ENCODE measurements at places on chromosomes 5 and 9.

DNA sequence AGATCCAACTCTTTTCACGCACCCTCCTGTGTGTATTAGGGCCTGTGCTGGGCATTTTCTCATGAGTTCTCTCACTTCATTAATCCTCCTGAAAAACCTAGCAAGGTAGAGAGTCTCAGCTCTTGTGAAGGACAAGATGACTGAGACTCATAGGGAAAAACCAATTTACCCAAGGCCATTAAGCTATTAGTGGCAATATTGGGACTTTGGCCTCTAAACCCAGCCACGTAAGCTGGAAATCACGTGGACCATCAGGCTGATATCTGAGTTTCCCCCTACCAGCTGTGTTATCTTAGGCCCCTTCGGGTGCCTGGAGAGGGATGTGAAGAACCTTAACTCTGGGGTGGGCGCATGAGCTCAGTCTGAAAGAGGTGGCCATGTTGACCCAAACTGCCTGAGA, 80.7 kb downstream of the ANKH start:
- DNase-seq = no peak

- no peak for DNase-seq
Observed at GRCh38 chr5:110757118-110757729, 18.4 kb downstream of the SLC25A46 start.

DNA sequence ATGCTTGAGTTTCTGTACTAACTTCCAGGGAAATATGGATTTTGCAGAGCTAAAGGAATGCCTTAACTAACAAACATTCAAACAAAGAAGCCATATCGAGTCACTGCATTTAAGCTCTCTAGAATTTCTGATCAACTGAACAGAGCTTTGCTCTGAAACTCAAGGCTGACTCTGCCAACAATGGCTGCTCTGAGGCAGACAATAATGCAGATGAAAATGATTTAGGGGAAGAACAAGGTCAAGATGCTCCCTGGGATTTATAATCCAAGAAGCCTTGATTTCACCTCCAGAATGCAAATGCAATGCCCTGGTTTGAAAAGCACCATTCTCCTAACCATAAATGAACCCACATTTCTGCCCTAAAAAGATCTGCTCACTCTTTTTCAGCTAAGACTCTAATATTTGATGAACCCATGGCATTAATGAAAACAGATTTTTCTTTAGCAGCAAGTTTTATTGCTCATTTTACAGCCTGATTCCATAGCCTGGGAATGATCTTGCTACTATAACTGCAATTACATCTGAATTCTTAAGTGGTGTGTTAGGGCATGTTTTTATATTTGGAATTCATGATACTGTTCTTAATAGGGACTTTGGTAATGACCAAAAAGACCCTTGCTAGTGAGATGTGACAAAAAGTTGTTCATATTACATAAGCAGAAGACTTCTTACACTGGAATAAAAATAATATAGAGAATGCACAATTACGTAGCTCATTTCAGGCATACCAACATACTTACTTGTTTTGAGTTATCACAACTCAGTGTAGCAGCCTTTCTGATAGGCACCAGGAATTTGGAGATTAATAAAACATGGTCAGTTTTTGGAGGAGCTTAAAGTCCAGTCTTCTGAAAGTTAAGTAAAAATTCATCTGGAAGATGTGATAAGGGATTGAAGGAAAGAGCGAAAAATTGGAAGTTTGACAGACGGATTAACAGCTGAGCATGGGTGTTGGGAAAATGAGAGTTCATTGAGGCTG, 169.4 kb downstream of the TRPM3 start:
- DNase-seq = no peak

- DNase-seq = no peak
Observed at GRCh38 chr5:2738156-2738699, 13.2 kb downstream of the IRX2 start.

GRCh38 chr9:4235871-4236804, 63.7 kb downstream of the GLIS3 start:
- no peak for DNase-seq

- DNase-seq = no peak
Observed at GRCh38 chr5:124451721-124452383, 294.6 kb downstream of the ZNF608 start.

GRCh38 chr5:72854419-72854818, 38.0 kb downstream of the TNPO1 start:
- DNase-seq = no peak

DNA sequence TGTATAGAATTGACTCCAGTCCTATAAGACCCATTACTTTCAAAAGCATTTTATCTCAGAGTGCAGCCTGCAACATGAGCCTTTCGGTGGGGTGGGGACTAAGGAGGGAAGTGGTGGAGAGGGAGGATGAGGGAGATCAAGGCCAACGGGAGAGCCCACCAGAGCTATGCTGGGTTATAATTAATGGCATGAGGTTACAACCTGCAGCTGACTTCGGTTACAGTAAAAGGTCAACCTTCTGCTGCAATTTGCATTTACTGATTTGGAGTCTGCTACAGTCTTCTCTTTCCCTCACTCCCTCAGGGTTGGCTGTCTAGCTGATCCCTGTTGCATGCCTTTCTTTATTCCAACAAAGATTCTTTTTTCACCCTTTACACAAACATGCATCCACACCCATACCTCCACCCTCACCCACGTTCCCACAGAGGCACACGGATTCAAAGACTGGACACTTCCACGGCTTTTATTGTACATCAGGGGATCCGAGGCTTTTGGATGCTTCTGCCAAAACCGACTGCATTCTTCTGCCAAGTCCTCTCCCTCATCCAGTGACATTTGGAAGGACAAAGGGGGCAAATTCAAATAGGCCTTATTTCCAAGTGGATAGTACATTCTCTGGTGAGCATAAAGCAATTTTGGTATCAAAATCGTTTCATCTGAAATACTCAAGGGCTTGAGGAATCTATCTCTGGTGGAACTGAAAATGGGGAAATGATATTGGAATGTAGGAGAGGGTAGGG, 381.2 kb downstream of the NFIB start:
- no peak for DNase-seq

- no peak for DNase-seq
Observed at GRCh38 chr5:135400866-135401265, 1.8 kb upstream of the MACROH2A1 start.

DNA sequence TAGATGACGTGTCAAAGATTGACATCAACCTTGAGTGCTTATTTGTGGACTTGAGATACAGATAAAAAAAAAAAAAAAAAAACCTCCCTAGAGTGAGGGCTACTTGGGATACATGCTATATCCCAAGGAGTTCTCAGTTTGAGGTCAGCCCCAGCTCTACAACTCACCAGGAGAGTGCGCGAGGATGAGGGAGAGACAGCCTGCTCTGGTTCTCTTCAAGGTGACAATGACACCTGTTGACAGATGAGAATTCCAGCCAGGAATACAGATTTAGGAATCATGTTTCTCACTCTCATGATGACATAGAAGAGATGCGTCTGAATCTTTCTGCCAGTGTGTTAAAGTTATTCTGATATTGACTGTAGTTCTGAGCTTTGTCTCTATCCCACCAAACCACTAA, 24.9 kb upstream of the ARHGAP26 start:
- no peak for DNase-seq

DNA sequence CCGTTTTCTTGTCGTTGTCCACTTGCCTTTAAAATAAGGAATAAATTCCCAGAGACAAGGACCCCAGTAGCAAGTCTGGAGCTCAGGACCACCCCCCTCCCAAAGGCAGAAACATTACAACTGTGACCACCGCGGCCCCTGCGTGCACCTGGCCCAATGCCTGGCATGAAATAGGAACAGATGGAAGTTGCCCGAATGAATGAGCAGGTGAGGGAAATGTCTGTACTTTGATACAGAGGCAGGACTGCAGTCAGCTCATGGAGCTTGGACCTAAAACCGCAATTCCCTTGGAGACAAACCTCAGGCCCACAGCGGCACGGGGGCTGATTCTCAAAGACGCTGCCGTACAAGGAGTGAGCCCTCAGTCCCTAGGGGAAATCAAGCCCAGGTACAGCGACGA, 55.3 kb upstream of the SARDH start:
- DNase-seq = no peak

- no peak for DNase-seq
Observed at GRCh38 chr9:91428436-91428835, 4.8 kb upstream of the NFIL3 start.

DNA sequence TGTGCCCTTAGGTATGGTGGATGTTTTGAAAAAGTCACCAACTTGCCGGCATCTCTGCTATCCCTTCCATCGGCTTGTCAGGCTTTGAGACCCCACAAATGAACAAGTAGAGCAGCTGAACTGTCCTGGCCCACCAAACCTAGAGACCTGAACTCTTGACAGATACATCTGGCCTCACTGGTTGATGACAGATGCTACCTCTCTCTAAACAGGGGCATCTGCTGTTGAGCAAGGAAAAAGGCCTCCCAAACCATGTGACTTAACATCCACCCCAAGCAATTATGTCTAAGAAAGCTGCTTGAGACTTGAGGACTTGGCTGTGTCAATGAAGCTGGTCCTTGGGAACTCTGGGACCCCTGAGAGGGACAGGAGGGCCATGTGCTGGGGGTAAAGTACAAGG, 2.3 kb downstream of the CCNI2 start:
- DNase-seq = no peak

GRCh38 chr9:137365056-137365455, 57.9 kb downstream of the EXD3 start:
- DNase-seq = no peak

GRCh38 chr9:137630126-137630525, 11.3 kb downstream of the EHMT1 start:
- no peak for DNase-seq

DNA sequence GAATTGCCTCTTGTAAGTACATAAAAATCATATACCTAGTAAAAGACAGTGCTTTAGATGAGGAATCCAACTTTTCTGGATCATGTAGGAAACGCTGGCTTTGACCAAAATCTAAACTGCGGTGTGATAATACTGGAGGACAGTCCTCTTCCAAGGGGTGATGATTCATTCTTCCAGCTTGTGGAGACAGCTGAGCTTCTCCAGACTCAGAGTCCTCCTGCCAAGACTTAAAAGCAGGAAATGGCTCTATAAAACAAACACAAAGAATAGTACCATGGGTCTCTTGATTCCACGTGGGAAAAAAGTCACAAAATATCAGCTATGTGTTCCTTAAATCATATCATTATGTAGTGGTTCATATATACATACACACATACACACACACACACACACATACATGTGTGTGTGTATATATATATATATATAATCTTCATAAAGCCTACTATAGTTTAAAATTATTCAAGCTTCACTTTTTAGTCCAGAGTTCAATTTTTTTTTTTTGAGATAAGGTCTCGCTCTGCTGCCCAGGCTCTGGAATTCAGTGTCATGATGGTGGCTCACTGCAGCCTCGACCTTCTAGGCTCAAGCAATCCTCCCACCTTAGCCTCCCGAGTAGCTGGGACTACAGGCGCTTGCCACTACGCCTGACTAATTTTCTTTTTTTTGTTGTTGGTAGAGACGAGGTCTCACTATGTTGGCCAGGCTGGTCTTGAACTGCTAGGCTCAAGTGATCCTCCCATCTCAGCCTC, 65.0 kb downstream of the PKD2L2 start:
- DNase-seq = no peak

DNA sequence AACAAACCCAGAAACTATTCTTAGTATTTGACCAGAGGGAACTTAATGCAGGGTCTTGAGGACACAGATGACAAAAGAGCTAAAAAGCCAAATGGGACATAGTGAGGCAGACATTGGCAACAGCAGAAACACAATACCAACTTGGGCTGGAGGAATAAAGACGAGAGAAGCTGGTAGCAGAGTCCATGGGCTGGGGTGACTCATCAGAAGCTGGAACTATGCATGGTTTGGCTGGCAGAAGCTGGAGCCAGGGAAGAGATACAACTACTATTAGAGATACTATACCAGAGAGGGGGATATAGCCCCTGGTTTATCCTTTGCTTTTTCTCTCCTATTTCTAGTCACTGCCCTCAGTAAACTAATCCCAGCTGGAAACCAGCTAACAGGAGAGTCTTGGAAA, 29.2 kb upstream of the DPYSL3 start:
- no peak for DNase-seq

DNA sequence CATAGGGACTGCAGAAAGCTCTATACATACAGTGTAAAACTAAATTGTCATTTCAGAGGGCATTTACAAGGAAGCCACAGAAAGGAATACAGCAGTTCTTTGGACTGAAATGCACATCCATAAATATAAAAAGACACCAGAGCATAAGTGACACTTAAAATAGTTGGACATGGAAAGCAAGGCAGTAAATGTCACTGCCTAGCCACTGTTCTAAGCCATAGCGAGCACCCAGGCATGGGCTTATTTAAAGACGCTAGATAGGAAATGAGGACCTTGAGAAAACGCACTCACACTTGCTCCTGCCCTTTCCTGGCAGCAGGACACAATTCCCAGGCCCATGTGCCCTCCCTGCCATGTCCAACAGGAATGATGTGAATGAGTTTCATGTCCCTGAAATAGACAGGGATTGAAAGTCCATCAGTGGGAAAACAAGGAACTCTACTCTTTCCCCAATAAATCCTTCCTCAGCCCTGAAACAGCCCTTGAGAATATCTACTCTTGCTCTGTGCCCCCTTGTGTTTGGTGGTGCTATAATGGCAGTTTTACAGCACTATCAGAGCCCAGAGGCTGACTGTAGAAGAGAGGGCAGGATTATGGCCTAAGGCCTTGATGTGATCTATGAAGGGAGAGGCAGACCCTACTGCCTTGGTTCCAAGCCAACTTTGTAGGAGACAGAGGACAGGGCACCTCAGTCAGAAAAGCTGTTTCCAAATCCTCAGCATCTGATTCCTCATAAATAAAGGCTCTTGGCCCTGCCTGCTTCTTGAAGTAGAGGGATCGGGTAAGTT, 182.9 kb downstream of the SAXO1 start:
- DNase-seq = no peak

GRCh38 chr5:36135988-36136387, 15.7 kb downstream of the LMBRD2 start:
- DNase-seq = no peak

DNA sequence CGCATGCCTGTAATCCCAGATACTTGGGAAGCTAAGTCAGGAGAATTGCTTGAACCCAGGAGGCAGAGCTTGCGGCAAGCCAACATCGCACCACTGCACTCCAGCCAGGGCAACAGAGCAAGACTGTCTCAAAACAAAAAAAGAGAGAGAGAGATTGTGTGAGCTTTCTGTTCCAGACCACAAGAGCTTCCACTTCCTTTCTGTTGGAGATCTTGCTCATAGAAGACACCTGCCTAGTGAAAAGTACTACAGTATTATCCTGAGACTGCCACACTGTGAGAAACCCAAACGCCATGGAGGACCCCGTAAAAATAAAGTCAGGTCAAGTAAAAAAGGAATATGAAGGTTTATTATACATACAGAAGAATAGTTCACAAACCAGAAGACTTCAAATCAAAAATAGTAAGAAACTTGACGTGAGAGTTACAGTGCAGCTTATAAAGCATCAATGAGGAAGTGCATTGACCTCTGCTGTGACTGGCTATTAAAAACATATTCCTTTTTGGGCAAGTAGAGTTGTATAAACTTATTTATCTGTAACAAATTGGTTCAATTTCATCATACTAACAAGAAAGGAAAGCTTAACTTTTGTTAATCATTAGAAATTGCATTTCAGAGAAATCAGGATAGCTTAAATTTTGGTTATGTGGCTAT, 4.3 kb upstream of the EMB start:
- no peak for DNase-seq

- no peak for DNase-seq
Observed at GRCh38 chr5:166671811-166672210, 1619.6 kb upstream of the WWC1 start.

- DNase-seq = no peak
Observed at GRCh38 chr5:142339781-142340180, 15.0 kb upstream of the SPRY4 start.

GRCh38 chr9:137721899-137722298, 103.1 kb downstream of the EHMT1 start:
- no peak for DNase-seq
